ENCODE measurements at places on chromosomes 5 and 9.

- DNase-seq = no peak
These were observed 7.7 kb upstream of the SLC35D2 start for GRCh38 chr9:96391021-96391765.

GRCh38 chr9:108662956-108663355 lies 192.8 kb downstream of the ACTL7B start:
- no peak for DNase-seq

DNA sequence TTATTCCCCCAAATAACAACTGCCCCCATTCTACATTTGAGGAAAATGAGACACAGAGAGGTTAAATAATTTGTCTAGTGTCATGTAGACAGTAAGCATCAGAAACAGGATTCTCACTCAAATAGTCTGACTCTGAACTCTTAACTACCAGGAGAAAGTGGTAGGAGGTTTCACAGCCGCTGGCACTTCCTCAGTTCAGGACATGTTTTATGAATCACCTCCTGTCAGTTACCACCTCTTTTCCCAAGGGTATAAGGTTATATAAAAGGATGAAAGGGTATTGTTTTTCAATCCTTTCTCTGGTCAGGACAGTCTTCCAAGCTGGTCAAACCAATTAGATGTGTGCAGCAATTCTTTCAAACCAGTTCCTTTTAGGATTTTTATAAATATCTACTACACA lies 52.1 kb downstream of the TSSK1B start:
- no peak for DNase-seq

GRCh38 chr9:26833792-26834191 lies 58.8 kb downstream of the CAAP1 start:
- no peak for DNase-seq

GRCh38 chr5:145244788-145245187 lies 590.4 kb downstream of the PRELID2 start:
- no peak for DNase-seq

GRCh38 chr9:133788045-133788818 lies 50.1 kb upstream of the SARDH start:
- no peak for DNase-seq

- no peak for DNase-seq
These were observed 38.0 kb downstream of the ZNF622 start for GRCh38 chr5:16427587-16427986.

- DNase-seq = no peak
These were observed 116.9 kb downstream of the NPR3 start for GRCh38 chr5:32827981-32828380.

GRCh38 chr9:136728548-136729123 lies 14.1 kb downstream of the LCN10 start:
- no peak for DNase-seq

DNA sequence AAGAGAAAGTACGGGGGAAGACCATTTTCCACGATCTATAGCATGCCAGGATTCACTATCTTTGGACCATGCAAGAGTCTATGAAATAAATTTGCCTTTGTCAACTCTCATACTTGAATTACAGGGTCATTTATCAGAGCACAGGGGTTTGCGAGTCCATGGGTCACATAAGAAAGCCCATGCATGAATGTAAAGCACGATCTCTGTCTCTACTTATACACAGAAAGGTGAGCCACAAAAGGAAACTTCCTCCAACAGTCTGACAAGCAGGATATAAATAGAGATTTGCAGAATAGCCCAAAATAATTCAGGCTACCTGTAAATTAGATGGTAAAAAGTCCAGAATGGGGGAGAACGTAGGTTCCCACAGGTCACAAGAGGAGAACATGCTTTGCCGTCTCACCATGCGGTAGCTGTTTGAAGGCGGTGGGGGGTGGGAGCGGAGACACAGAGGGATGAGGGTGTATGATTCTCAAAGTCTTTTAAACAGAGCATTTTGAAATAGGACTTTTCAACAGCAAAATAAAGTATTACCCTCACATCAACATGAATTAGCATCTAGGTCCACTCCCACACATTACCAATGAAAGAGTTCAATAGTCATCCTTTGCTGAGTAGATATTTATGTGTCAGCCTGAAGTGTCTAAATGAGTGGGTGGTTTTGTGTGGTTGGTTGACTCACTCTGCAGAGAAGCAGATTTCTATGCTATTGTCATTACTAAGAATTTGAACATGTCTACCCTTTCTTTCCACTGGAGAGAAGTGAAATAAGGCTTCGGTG lies 279.7 kb downstream of the EBF1 start:
- no peak for DNase-seq

DNA sequence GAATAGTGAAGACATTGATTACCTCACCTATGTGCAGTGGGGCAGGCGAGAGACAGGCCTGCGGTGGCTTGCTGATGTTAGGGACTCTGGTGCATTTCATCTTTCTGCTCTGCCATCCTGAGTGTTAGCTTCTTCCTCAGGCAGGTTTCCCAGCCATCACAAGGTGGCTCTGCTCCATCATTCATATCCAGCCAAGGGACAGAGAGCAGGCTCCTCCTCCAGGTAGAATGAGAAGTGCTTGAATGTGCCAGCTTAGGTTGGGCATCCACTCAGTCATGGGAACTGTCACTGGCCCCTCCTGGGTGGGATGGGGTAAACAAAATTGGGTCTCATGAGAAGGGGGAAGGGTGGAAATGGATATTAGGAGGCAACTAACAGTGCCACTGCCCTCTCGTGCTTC lies 24.8 kb downstream of the GPR107 start:
- DNase-seq = no peak

DNA sequence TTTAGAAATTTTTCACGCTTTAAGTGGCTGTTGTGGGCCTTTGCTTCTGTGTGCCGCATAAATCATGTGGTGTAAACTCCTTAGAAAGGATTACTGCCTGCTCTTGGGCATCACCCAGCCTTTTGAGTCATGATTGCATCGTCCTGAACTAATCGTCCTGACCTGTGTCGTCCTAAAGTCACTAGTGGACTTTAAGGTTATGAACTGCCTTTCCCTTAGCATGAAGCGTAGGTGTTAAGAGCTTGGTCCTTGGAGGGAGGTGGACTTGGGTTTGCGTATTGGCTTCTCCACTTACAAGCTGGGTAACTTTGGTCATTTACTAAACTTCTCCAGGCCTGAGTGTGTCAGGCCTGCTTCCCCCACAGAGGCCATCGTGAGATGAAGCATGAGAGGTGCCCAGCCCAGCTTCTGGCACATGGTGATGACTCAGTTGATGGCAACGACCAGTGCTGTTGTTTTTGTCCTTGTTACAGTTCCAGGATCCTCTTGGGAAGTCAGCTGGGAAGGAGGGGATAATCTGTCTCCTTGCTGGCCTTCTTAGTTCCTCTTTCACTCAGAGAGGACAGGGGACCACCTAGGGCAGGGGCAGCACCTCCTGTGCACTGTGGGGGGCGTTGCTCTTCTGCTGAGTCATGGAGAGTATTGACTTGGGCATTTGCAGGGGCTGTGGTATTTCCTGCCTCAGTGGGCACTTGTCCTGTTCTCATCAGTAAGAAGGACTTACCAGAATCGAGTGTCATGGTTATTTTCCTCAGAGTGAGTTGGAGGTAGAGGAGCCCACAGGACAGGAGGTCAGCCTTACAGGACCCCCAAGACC lies 54.2 kb upstream of the NCS1 start:
- DNase-seq = no peak

GRCh38 chr9:107034831-107035230 lies 171.9 kb downstream of the ZNF462 start:
- no peak for DNase-seq

GRCh38 chr5:66933066-66933465 lies 263.5 kb downstream of the CD180 start:
- DNase-seq = no peak

- DNase-seq = no peak
These were observed 48.5 kb downstream of the WNK2 start for GRCh38 chr9:93232388-93232960.

DNA sequence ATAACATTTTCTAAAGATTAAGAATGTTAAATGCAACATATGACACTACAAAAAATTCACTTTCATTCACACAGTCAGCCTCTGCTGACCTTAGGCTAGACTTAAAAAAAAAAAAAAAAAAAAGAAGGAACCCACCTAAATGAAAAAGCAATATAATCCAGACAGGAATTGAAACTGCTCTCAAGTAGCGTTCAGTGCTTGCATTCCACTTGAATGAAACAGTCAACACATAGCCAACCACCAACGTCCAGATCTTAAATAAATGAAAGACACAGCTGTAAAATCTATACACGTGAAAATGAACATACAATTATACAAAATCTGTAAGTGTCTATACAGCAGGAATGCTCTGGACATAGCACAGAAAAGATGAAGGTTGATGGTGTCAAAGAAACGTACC lies 11.4 kb downstream of the TMEM245 start:
- no peak for DNase-seq

DNA sequence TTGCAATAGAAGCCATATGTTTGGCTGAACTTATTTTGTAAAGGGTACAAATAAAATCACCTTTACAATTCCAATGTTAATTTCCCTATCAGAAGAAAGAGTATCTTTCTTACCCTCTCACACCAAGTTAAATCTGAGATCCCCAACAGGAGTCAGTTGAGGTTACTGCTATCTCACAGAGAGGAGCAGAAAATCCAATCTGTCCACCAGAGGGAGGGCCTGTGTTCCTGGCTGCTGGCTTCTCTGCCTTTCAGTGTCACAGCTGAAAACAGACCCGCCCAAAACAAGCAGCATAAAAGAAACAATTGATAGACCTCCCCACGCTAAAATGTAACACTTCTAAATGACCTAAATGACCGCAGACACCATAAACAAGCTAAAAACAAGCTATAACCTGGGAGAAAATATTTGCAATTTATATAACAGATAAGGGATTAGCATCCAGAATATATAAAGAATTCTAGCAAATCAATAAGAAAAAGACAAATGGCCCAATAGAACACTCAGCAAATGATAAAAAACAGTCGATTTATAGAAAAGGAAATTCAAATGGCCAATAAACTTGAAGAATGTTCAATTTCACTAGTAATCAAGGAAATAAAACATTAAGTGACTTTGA lies 24.5 kb upstream of the MVB12B start:
- no peak for DNase-seq

DNA sequence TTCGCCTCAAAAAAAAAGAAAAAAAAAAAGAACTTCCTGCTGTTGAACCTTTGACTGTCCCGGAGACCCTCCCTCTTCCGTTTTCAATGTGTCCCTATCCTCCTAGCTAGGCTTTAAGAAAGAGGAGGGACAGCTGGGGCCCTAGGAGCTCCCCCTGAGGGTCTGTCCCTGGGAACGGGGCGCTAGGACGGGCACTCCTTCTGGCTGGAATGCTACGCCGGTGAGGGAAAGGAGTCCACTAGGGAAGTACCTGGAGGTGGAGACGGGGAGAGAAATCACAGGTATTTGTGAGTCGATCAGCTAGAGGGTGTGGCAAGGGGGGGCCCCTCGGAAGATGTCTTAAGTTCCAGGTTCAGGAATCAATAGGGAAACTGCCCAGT lies 4.6 kb downstream of the SIT1 start:
- DNase-seq = no peak

DNA sequence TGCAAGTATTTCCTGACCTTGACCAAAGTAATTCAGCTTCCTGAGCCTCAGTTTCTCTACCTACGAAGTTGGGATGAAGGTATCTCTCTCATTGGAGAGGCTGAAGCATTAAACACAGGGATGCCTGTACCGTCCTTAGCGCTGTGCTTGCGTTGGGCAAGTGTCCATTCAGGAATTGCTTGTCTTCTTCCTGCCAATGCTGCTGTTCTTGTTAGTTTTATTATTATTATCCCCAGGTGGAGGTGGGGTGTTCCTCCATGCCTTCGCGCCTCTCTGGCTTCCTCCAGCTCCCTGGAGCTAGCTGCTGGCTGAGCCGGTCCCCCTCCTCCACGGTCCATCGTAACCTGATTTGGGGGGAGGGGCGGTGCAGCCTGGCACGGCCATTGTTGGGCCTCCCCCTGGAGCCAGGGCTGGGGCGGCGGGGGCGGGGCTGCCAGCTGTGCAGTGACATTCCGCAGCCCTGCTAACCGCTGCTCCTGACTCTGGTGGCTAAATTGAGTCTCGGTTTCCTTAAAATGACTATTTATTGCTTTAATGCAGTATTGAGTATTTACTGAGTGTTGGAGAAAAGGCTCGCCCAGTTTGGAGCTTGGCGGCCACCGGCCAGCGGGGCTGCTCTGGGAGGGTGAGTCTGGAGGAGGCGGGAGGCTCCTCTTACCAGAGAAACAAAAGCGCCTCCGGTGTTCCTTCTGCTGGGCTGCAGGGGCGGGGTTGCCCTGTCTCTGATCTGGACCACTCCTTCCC lies 51.3 kb downstream of the LMX1B start:
- DNase-seq = no peak

- no peak for DNase-seq
These were observed 8.8 kb upstream of the SEPTIN8 start for GRCh38 chr5:132785864-132786263.

DNA sequence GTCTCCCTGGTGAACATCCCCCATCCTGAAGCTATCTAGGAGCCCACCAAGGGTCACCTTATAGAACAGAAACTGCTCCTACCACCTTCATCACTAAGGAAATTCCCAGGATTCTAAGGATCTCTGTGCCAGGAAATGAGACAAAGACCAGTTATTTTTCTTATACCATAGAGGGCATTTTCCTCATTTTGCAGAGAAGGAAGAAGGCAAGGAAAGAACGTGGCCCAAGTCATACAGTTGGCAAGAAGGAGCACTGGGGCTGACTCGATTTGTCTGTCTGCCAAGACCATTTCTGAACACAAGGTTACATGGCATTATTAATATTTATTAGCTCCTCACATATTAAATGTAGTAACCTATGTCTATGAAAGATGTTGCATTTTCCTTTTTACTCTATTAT lies 49.6 kb upstream of the TNFSF15 start:
- no peak for DNase-seq

DNA sequence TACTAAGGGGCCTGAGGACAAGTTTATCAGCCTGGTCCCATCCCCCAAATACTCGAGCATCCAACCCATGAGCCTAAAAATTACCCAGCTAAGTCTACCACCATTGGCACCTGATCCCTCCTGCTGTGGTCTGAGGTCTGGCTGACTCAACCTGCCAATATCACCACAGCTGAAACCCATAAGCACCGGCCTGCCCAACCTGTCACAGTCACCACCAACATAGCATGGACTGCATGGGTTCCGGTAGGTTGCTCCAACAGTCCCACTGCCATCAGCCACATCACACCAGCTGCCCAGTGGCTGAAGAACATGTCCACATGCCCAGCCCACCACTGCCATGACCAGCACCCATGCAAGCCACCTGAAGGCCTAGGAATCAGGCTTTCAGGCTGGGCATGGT lies 495.0 kb downstream of the PRELID2 start:
- no peak for DNase-seq

- DNase-seq = no peak
These were observed 41.4 kb upstream of the CLPTM1L start for GRCh38 chr5:1386274-1386717.

DNA sequence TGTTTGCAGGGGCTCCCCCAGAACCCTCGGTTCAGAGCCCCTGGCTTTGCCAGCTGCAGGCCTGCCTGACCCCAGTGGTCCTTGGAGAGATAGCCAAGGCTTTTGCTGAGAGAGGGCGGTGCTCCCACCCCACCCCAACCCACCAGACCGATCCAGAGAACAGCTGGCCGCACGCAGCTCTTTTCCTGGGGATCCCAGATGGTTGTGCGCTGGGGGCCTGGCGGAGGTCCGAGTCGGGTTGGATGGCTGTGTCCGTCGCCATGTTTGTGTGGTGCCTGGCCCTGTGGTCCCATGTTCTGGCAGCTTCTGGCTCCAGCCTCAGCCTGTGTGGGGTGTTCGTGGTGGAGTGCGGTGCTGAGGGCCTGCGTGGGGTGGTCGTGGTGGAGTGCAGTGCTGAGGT lies 97.5 kb downstream of the RXRA start:
- DNase-seq = no peak

Data from stimulated activated CD4-positive, alpha-beta T cell treated with anti-CD3 and anti-CD28 coated beads, Interleukin-1b, Interleukin-23, amount 100 ng/mL, for 24 hours (primary cell).